Transverse colon (tissue), 4 donors: ENCODE measurements at places on chromosomes 7 and 10. TPM values are rescaled to one million over a fixed set of nuclear protein-coding genes. Genes with fewer than 3 reads are reported as not detected.

GRCh38 chr7:47390914-47391313, 191.0 kb downstream of the TNS3 start:
- DNase-seq, result no peak
- H3K27ac ChIP-seq, result no peak overlapping the region
- no peak overlapping the region for H3K4me3 ChIP-seq
- peaks cover 7% of the 10 kb centered on the region for H3K36me3 ChIP-seq
- no peaks in the 10 kb centered on the region for H3K27me3 ChIP-seq
- H3K4me1 ChIP-seq, result no peaks in the 10 kb centered on the region

GRCh38 chr7:86745013-86745745, 101.5 kb downstream of the GRM3 start:
- DNase-seq, result no peak
- H3K4me3 ChIP-seq, result no peak overlapping the region
- no peak overlapping the region for H3K27ac ChIP-seq
- H3K27me3 ChIP-seq, result no peaks in the 10 kb centered on the region
- H3K36me3 ChIP-seq, result no peaks in the 10 kb centered on the region
- H3K4me1 ChIP-seq, result no peaks in the 10 kb centered on the region

- peaks cover 34% of the 10 kb centered on the region for H3K4me1 ChIP-seq
- H3K27me3 ChIP-seq, result peaks cover 100% of the 10 kb centered on the region
- H3K36me3 ChIP-seq, result no peaks in the 10 kb centered on the region
- no peak overlapping the region for H3K27ac ChIP-seq
These were observed 1.8 kb upstream of the IGF2BP3 start for GRCh38 chr7:23472046-23472445.

- no peaks in the 10 kb centered on the region for H3K36me3 ChIP-seq
- DNase-seq, result no peak
These were observed 12.4 kb downstream of the TMEM248 start for GRCh38 chr7:66933469-66933868.

DNA sequence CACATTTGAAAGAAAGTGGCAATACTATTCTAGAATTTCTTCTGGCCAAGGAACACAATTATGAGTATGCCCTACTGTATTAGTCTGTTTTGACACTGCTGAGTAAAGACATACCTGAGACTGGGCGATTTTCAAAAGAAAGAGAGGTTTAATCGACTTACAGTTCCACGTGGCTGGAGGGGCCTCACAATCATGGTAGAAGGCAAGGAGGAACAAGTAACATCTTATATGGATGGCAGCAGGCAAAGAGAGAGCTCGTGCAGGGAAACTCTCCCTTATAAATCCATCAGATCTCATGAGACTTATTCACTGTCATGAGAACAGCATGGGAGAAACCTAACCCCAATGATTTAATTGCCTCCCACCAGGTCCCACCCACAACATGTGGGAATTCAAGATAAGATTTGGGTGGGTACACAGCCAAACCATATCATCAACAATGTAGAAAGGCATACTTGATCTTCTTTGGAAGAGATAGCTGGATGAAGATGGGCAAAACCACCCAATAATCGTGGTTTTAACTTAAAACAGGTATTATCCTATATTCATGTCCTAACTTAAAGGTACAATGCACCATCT, 113.9 kb downstream of the ETV1 start:
- no peak overlapping the region for H3K4me3 ChIP-seq
- H3K36me3 ChIP-seq, result no peaks in the 10 kb centered on the region
- DNase-seq, result no peak
- H3K27ac ChIP-seq, result no peak overlapping the region
- H3K27me3 ChIP-seq, result no peaks in the 10 kb centered on the region
- H3K4me1 ChIP-seq, result no peaks in the 10 kb centered on the region

DNA sequence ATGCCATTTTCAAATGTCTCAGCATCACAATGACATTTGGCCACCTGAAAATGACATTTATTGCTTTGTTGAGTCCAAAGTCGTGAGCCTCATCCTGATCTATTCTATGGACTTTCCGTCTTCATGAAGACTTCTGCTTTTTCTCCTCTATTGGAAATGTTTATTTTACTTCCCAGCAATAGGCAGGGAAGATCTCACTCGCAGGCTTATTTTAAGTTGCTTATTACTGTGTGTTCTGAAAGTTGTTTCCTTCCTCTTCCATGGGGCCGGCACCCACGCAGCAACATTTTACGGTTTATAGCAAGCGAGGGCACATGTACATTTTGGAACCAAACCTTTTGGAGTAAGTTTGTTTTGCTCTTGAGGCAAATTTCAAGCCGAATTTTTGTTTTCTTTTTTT, 221.0 kb upstream of the KLF6 start:
- no peaks in the 10 kb centered on the region for H3K27me3 ChIP-seq
- DNase-seq, result no peak
- no peaks in the 10 kb centered on the region for H3K36me3 ChIP-seq
- H3K4me1 ChIP-seq, result peaks cover 4% of the 10 kb centered on the region
- peak overlapping the region; percentile 14 for H3K27ac ChIP-seq
- no peak overlapping the region for H3K4me3 ChIP-seq

GRCh38 chr10:33249137-33249536, 85.3 kb downstream of the NRP1 start:
- no peak for DNase-seq
- no peaks in the 10 kb centered on the region for H3K27me3 ChIP-seq
- H3K4me3 ChIP-seq, result no peak overlapping the region

DNA sequence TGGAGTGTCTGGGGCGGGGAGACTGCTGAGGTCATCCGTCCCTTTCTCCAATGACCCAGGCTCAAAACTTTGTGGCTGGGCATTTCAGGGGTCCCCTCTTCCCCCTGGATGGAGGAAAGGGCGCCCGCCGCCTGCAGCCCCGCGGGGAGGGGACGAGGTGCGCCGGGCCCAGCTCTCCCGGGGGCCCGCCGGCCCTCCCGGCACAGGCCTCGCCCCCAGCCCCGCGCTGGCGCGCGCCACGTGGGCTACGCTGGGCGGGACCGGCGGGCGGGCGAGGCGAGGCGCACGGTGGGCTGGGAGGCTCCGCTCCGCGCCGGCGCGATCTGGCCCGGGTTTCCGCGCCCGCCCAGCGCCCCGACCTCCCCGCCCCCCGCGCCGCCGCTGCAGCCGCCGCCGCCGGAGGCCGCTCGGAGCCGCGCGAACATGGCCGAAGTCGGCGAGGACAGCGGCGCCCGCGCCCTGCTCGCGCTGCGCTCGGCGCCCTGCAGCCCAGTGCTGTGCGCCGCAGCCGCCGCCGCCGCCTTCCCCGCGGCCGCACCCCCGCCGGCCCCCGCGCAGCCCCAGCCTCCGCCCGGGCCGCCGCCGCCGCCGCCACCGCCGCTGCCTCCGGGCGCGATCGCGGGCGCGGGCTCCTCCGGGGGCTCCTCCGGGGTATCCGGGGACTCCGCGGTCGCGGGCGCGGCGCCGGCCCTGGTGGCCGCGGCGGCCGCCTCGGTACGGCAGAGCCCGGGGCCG, at the start of gene FOXK1:
TSS of gene FOXK1 (plus strand) at position 410 of the 735 bp plus-strand sequence. CDS start at position 424, 14 bp downstream.
- no peaks in the 10 kb centered on the region for H3K36me3 ChIP-seq
- H3K4me1 ChIP-seq, result peaks cover 15% of the 10 kb centered on the region
- H3K27me3 ChIP-seq, result no peaks in the 10 kb centered on the region

DNA sequence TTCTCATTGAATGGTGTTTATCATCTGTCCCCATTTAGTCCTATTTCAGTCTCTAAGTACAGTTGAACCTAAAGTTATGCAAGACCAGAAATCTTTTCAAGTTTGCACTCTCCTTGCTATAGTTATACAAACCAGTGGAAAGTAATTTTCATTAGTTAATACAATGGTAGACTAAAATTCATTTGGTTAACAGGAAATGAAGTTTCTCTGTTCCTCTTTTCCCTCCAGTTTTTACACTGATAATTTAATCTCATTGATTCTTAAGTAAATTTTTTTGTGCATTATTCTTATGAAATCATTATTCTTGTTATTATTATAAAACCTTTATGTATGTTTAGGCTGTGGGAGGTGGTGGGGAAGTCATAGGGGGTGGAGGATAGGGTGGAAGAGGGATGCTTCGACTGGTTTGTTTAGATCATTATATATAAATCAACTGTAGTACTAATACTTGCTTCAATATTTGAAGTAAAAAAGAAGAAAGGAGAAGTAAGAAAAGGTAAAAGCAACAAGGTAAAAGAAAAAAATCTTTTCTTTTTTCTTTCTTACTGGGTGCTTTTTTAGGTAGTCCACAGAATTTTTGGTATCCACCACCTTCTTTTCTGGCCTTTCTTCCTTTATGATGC, 104.1 kb downstream of the GPR85 start:
- H3K4me1 ChIP-seq, result peaks cover 4% of the 10 kb centered on the region
- H3K36me3 ChIP-seq, result no peaks in the 10 kb centered on the region
- no peak overlapping the region for H3K4me3 ChIP-seq
- H3K27ac ChIP-seq, result no peak overlapping the region
- no peak for DNase-seq

DNA sequence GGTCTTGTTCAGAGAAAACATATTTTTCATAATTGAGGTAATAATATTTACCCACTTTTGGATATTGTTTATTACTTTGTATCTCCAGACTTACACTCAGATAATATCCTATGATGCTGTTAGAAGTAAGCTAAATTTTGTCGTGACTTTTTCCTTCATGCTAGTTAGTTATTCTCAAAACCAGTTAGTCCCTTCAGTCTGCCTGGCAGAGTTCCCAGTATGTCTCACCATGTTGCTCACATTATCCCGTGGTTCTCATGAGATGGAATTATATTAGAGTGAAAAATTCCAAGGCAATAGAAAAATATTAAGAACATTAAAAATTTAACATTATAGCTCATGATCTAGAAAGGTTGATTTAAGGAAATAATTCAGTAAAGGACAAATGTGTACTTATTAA, 81.5 kb upstream of the SMIM30 start:
- DNase-seq, result no peak
- no peaks in the 10 kb centered on the region for H3K4me1 ChIP-seq
- H3K36me3 ChIP-seq, result no peaks in the 10 kb centered on the region
- no peak overlapping the region for H3K4me3 ChIP-seq
- H3K27me3 ChIP-seq, result peaks cover 3% of the 10 kb centered on the region

DNA sequence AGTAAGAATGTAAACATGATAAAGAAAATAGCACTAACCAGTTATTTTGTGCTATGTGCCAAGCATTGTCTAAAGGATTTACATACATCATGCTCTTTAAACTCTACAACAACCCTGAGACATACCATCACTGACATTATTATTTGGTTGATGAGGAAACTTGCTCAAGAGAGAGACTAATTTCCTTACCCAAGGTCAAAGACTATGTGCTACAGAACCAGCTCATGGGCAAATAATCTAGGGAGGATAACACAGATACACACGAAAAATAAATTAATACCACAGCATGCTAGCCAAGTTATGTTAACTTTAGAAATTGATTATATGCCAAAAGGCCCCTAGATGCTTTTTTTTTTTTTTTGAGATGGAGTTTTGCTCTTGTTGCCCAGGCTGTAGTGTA, 2.7 kb downstream of the ANKRD16 start:
- peaks cover 28% of the 10 kb centered on the region for H3K4me1 ChIP-seq
- no peak overlapping the region for H3K4me3 ChIP-seq
- no peak for DNase-seq

DNA sequence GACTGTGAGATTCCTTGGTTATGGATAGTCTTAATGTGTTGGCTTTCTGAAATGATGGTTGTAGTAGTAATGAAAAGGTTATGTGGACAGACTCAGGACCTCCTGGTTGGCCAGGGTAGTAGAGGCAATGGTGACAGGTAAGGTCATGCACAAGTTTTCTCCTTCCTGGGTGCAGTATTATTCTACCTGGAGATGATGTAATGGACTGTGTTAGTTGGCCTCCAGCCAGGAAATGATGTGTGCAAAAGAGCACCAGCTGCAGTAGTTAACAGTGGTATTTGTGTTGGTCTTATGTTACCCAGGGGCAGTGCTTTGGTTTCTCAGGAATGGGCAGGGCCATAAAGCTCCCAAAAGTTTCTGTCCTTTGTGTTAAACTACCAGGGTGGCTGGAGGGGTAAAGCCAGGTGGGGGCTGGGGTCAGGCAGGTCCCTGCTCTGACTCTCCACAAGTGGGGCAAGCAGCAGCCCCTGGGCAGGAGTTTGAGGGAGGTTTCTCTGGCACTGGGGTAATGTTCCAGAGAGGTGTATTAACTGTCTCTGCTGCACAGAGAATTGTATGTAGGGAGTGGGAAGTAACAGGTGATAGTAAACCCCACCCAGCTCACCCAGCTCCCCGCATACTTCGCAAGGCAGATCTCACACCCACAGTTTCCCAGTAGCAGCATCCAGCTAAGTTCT, 36.3 kb downstream of the GPR22 start:
- H3K4me1 ChIP-seq, result peaks cover 18% of the 10 kb centered on the region
- peak; percentile 71 for DNase-seq
- H3K27ac ChIP-seq, result peak overlapping the region; percentile 71
- H3K4me3 ChIP-seq, result no peak overlapping the region

GRCh38 chr7:25069900-25070443, 55.1 kb downstream of the CYCS start:
- H3K36me3 ChIP-seq, result no peaks in the 10 kb centered on the region
- H3K27ac ChIP-seq, result no peak overlapping the region
- no peaks in the 10 kb centered on the region for H3K27me3 ChIP-seq
- H3K4me1 ChIP-seq, result no peaks in the 10 kb centered on the region

GRCh38 chr10:28248092-28248491, 54.8 kb downstream of the MPP7 start:
- no peak for DNase-seq
- no peaks in the 10 kb centered on the region for H3K4me1 ChIP-seq
- H3K27me3 ChIP-seq, result no peaks in the 10 kb centered on the region
- H3K36me3 ChIP-seq, result no peaks in the 10 kb centered on the region

GRCh38 chr10:79223091-79224048, 123.9 kb upstream of the PPIF start:
- no peak overlapping the region for H3K4me3 ChIP-seq
- H3K27me3 ChIP-seq, result no peaks in the 10 kb centered on the region
- no peaks in the 10 kb centered on the region for H3K36me3 ChIP-seq
- H3K4me1 ChIP-seq, result peaks cover 39% of the 10 kb centered on the region
- peak; percentile 51 for DNase-seq

DNA sequence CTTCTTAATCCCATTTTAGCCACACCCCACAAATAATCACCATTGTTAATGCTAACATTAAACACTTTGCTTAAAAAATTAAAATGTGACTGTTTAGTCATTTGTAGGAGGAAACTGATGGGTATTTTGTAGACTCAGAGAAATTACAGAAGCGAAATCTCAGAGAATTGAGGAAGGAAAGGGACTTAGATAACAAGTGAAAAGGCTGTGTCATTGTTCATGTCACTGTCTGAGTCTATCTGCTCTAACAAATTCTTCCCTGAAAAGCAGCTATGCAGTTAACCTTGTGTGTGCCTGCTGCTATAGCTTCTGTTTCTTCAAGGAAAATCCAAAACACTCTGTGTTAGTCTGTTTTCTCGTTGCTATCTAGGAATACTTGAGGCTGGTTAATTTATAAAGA, 40.9 kb upstream of the PLXDC2 start:
- no peak for DNase-seq
- H3K36me3 ChIP-seq, result no peaks in the 10 kb centered on the region
- H3K4me3 ChIP-seq, result no peak overlapping the region
- no peaks in the 10 kb centered on the region for H3K4me1 ChIP-seq

- H3K4me1 ChIP-seq, result no peaks in the 10 kb centered on the region
- no peak overlapping the region for H3K27ac ChIP-seq
- no peak for DNase-seq
- no peaks in the 10 kb centered on the region for H3K36me3 ChIP-seq
- no peak overlapping the region for H3K4me3 ChIP-seq
These were observed 97.1 kb downstream of the GNAI1 start for GRCh38 chr7:80231707-80232106.

GRCh38 chr7:80934321-80934720, 15.5 kb upstream of the SEMA3C start:
- H3K27ac ChIP-seq, result no peak overlapping the region
- no peaks in the 10 kb centered on the region for H3K4me1 ChIP-seq
- H3K36me3 ChIP-seq, result no peaks in the 10 kb centered on the region

WIPF3 gene
- total RNA-seq, result 3.7 TPM

RAB19 gene
- 87.9 TPM for total RNA-seq

ZPBP gene
- not detected for total RNA-seq

CTAGE8 gene
- not detected for total RNA-seq

OR2A42 gene
- not detected for total RNA-seq

MAGI2 gene
- 1.6 TPM for total RNA-seq
